ENCODE measurements at places on chromosomes 12 and 14.
A peak's percentile ranks its signal among the peaks of the same experiment; 100 is the strongest.

DNA sequence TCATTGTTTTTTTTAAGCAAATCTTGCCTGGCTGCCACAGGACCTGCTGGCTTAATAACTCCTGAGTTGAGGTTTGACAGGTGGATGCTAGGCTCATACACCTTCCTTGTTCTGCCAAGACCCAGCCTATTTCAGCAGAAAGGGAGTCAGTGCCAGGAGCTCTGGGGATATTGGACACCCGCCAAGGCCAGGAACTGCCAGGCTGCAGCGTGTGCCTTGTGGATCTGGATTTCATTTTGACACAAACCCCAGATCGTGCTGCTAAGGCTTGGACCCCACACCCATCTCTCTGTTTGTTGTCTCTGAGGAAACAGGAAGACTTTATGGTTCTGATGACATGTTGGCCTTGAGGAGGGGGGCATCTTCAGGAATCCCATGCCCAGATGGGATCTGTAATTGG is 44.4 kb upstream of the PRIMA1 start:
- DNase-seq: no peak

DNA sequence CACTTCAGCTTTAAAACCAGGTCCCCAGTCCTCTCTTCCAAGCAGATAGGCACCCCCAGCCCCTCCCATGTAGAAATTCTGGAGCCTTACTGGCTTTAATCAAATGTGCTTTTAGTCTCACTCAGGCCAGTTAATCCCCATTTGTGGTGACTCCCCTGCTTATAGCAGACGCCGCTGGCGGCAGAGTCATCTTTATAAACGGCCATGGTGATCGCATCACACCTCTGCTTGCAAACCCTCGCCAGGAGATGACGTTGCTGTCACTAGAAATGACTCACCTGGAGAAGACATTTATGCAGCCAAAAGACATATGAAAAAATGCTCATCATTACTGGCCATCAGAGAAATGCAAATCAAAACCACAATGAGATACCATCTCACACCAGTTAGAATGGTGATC is 369.3 kb downstream of the VRK1 start:
- no peak for DNase-seq

DNA sequence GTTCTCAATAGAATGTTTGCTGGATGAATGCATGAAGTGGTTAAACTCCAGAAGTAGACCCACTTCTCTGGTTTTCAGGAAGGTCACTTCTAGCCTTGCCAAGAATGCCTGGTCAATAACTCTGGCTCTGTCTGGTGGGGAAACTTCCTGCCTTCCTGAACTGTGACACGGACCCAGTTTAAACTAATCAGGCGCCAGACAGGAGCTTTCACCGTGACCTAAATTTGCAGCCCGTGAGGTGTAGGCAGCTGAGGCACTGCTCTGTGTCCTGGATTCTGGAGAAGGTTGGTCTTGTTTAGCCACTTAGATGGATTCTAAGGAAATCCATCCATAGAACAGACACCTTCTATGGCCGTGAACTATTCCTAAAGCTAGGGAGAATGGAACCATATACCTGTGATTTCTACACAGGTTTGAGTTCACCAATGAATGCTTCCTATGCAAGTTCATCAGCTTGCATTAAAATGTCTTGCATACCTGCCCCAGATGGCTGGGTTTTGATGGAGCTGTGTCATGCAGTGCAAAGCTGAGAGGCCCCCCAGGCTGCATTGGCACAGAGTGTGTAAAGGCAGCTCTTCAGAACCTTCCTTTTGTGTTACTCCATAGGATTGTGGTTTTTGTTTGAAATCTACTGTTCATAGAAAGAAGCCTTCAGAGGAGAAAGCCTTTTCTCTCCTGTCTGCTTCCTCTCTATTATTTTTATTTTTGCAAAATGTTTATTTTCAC is 4.4 kb downstream of the CHST11 start:
- no peak for DNase-seq

DNA sequence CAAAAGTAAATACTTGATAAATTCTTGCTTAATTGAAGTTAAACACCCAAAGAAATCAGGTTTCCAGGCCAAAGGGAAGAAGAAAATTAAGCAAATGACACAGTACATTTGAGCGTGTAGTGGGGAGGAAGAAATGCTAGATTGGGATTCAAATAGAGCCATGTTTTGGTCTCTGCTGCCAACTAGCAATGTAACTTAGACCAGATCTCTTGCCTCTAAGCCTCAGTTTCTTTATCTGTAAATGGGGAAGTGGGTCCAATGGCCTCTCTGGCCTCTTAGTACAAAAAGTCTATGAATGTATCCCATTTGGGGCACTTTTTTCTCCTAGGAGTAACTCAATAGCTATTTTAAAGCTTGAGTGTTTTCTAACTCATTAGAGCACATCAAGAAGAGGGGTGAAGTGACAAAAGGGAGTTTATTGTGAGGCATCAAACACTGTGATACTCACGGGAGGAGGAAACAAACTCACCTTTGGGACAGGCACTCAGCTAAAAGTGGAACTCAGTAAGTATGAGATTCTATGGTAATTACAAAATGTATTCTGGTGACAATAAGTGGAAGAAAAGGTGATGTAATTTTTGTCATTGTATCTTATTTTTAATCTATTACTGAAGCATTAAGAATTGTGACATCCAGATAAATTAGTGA is 55.8 kb downstream of the DAD1 start:
- no peak for DNase-seq

DNA sequence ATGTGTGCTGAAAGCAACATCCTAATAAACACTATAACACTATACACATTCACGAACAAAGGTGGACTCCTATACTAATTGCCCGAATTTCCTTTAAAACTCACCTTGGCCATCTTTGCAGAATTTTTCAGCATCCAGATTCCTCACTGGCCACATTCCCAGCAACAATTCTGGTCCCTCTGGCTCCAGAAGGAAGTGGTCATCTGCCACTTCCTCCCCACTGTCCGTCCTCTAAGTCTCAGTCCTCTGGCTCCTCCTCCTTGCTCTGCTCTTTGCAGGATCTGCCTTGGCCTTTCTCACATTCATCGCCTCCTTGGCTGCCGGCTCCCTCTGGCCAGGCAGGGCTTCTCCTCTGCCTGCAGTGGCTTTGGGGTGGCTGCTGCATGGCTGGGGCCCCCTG is 426.0 kb downstream of the FUT8 start:
- DNase-seq: no peak

DNA sequence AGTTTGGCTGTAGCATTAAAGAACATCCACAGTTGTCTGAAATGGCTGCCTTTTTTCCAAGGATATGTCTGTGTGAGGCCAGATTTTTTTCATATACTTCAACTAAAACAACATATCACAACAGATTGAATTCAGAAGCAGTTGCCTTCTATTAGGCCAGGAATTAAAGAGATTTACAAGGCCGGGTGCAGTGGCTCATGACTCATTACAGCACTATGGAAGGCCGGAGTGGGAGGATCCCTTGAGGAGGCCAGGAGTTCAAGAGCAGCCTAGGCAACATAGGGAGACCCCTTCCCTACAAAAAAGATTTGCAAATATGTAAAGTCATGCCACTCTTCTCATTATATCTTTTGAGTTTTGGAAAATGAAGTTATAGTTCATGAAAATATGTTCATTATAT is 108.6 kb downstream of the KTN1 start:
- no peak for DNase-seq

- DNase-seq: peak; percentile 74
These were observed 37.0 kb upstream of the NT5DC3 start for GRCh38 chr12:103877934-103878510.

DNA sequence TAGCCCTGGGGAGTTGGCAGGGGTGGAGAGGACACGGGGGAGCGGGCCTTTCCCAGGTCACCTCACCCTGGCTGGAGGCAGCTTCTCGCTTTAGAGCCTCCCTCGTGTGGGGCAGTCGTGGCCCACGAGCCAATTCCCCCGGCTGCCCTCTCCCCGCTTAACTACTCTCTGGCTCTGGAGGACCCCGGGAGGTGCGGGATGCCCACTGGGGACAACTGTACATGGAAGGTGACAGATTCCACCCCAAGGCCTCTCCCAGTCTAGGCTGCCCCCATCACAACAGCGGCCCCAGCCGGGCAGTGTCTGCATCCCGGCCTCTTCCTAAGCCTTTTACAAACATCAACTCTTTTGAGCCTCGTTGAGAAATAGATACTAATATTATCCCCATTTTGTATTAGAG is 78.1 kb downstream of the KIF26A start:
- no peak for DNase-seq

GRCh38 chr14:22486675-22487074 is 102.3 kb downstream of the DAD1 start:
- no peak for DNase-seq

- no peak for DNase-seq
These were observed 36.7 kb downstream of the EXOC5 start for GRCh38 chr14:57232006-57232405.

DNA sequence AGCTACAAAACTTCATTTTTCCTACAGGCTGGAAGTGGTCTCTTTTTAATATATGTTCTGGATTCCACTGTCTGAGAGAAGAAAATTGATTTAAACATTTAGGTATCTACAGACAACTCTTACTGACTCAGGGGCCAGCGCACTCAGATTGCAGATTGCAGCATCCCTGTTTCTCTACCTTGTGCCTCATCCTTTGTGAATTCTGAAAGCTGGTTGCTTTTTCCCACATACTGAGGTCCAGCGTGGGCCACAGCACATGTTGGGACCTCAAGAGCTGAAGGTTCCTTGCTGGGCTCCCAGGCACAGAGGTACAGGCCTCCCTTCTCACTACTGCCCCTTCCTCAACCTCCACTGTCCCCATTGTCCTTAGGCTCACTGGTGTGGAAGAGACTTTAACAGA is 101.7 kb upstream of the CCDC175 start:
- DNase-seq: no peak

DNA sequence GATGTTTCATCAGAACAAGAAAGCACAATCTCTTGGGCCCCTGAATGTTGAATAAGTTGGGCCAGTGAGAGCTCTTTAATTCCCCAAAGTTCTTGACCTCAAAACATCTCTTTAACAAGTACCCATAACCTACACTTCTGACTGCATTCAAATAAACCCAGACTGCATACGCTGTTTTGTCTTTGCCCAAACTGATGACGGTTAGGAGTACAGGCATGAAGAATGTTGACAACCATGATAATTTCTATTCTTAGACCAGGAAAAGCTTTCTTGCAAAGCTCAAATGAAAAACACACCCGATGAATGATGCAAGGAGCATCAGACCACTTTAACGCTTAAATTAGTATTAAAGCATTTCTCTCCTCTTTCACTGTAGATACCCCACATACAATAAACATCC is 11.7 kb upstream of the RAB3IP start:
- DNase-seq: no peak

- no peak for DNase-seq
These were observed 760.3 kb downstream of the NOVA1 start for GRCh38 chr14:25837551-25837965.
